ENCODE measurements at places on chromosomes 2 and 18.

DNA sequence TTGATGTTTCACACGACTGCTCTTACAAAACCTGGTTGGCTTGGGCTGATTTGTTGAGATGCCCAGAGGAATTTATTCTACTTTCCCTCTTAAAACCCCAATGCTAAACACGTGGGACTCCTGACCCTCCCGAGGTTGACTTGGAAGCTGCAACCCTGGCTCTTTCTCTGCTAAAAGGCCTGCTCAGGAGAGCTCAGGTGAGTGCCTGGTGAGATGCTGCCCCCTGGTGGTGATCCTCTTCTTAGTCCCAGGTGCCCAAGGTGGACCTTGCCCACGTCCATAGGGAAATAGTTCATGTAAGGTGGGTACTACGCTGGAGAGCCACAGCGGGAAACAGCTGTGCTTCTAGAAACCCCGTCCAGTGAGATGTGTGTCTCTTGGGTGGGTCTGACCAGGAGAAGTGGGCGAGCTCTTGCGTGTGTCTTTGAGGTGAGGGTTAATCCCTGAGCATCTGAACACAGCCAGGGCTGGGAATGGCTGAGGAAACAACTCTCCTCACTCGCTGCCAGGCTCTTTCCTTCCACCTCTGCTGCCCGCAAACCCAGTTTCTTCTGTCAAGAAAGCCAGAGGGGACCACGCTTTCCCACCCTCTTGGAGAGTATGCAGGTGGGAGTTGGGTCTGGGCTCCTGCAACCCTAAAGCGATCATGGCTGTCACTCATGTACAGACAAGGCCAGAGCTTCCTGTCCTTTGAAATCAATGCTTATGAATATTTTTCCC lies 25.5 kb upstream of the PXDN start:
- DNase-seq = peak; percentile 17

- DNase-seq = no peak
Measured at GRCh38 chr2:97999536-97999935, 3.8 kb upstream of the TMEM131 start.

GRCh38 chr2:237352279-237352845 lies 61.6 kb downstream of the COL6A3 start:
- DNase-seq = no peak

DNA sequence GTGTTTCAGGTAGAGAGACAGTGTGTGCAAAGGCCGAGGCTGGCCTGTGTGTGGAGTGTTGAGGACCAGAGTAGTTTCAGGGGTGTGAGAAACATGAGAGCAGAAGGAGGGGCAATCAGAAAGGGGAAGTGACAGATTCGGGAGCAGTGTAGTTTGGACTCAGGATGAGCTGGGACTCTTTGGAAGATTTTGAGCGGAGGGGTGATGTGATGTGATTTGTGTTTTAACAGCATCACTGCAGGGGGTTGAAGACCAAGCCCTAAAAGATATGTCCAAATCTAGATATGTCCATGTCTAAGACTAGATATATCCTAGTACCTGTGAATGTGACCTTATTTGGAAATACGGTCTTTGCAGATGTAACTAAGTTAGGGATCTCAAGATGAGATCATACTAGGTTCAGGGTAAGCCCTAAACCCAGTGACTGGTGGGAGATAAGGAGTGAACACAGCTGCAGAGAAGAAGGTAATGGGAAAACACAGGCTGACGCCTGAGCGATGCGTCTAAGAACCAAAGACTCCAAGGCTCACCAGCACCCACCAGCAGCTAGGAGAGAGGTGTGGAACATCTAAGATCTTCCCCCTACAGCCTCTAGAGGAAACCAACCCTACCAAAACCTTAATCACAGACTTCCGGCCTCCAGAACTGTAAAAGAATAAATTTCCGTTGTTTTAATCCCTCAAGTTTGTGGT lies 38.5 kb upstream of the MYO3B start:
- DNase-seq = no peak

DNA sequence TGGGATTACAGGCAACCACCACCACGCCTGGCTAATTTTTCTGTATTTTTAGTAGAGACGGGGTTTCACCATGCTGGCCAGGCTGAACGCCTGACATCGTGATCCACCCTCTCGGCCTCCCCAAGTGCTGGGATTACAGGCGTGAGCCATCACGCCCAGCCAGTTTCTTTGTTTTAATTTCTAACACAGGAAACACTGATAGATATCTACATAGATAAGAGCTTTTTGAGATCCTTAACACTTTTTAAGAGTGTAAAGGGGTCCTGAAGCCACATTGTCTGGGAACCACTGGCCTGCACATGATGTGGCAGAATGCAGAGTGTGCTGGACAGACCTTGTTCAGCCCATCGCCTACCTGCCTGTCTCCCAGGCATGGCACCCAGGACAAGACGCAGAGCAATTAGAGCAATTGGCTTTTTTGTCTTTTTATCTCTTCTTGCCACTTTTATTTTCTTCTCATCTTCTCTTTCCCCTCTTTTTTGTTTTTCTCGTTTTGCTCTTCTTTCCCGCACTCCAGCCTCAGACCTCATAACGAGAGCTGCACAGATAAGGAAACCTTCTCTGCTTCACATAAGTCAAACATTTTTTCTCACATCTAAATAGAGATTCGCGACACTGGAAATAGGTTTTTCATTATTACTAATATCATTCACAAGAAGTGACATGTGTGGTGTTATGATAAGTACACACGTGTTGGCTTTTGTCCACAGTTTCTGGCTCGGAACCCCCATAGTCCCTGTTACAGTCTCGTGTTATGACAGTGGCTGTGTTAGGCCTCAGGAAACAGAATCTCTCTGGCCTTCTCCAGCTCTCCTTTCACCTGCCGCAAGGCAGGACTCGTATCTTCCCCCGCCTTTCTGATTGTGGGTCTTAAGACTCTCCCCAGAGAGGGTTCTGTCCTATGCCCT lies 25.2 kb upstream of the GPR55 start:
- no peak for DNase-seq

GRCh38 chr2:100990650-100991403 lies 11.3 kb upstream of the RPL31 start:
- no peak for DNase-seq

DNA sequence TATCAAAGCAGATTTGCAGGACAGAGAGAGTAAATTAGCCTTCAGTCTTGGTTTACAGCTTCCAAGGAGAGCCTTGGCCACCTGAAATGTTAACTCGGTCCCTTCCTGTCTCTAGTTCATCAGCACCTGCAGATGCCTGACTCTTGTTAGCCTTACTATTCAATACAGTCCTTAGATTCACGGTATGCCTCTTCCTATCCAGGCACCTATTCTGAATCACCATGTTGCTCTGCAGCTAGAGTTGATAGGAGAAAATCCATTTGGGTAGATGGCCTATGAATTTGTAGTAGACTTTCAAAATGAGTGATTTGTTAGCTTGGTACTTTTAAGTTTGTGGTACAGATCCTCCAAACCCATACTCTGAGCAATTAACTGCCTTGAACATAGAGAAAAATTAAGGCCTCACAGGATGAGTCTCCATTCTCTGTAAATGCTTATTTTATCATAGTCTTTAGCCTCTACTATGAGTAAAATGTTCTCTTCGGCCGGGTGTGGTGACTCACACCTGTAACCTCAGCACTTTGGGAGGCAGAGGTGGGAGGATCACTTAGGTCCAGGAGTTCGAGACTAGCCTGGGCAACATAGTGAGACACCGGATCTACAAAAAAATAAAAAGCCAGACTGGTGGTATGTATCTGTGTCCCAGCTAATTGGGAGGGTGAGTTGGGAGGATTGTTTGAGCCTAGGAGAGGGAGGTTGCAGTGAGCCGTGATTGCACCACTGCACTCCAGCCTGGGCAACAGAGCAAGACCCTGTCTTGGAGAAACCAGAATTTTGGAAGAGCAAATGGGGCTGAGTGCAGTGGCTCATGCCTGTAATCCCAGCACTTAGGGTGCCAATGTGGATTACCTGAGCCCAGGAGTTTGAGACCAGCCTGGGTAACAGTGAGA lies 32.9 kb downstream of the PTCD3 start:
- no peak for DNase-seq

DNA sequence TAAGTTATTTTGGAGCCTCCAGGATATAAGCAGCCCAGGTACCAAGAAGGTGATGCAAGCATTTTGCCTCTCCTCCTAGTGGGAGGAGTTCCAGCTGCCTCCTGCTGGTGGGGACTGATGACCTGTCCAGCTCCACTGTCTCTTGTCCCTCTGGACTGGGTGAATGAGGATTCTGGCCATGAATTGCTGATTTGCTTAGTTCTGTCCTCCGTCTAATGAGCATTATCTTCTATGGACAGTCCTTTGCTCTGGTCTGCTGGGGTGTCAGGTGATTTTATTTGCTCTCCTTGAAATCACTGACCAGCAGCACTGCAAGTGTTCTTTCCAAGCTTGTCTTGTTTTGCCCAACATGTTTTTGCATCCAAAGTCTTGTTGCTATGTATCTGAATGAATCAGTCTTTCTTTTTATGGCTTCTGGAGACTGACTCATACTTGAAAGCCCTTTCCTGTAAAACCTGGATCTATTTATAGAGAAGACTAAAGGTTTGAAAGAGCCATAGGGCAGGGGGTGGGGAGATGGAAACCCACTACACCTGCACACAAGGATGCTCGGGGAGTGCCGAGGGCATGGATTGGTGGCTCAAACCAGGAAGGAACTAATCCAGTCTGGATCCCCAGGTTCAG lies 40.5 kb upstream of the EFHD1 start:
- no peak for DNase-seq

GRCh38 chr18:56575819-56576663 lies 62.4 kb downstream of the TXNL1 start:
- no peak for DNase-seq

DNA sequence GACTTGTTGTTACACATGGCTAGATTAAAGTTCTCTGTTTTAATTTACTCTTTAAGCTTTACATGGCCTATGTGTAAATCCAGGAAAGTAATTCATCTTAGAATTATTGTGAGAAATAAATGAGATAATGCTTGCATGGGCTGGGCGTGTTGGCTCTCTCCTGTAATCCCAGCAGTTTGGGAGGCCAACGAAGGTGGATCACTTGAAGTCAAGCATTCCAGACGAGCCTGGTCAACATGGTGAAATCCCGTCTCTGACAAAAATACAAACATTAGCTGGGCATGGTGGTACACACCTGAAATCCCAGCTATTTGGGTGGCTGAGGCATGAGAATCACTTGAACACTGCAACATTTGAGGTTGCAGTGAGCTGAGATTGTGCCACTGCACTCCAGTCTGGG lies 4.3 kb upstream of the RIF1 start:
- no peak for DNase-seq

- no peak for DNase-seq
Measured at GRCh38 chr18:66761166-66761565, 157.3 kb upstream of the CDH19 start.

DNA sequence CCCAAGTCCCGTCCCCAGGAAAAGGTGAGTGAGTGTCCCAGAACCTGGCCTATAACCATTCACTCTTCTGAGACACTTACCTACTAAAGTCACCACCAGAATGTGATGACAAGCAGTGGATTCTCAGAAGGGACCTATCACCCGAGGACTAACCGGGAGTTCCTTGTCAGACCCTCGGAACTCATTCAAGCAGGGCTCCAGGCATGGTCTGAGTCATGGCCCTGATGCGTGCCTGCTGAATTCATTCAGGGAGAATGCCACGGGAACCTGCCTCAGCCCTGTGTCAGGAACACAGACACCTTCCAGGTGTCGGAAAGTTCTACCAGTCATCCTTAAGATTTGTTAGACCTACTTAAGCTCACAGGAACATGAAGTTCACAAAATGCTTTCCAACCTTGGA lies 29.8 kb downstream of the ALPK2 start:
- no peak for DNase-seq

DNA sequence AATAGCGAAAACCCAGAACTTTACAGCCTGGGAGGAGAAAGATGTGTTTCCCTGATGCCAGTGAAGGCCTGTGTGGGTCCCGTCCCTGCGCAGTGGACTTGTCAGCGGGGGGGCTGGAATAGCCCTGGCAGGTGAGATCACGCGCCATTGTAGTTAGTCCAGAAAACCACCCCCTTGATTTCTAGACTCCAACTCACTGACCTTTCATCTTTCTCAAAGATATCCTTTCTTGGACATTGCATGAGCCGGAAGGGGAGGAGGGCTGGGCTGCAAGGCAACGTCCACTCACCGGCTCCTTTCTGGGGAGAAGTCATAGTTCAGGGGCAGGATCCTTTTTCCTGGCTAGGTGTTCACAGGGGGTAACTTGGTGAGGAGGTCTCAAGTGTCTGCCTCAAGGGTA lies 22.3 kb upstream of the ASAP2 start:
- no peak for DNase-seq

DNA sequence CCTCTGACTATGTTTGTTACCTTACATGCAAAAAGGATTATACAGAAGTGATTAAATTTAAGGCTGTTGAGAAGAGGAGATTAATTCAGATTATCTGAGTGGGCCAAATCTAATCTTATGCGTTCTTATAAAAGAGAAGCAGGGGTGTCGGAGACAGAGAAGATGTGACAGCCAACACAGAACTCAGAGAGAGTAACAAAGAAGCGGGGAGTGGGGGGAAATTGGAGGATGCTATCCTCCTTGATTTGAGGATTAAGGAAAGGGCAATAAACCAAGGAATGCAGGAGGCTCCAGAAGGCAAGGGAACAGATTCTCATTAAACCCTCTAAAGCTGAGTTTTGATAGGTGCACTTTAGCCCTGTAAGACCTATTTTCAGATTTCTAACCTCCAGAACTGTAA lies 291.3 kb upstream of the REG3G start:
- DNase-seq = no peak

GRCh38 chr18:30016179-30016578 lies 1026.4 kb downstream of the DSC3 start:
- DNase-seq = no peak

- DNase-seq = no peak
Measured at GRCh38 chr18:32110005-32110404, 18.3 kb downstream of the RNF138 start.

GRCh38 chr2:219638217-219638947 lies 11.0 kb downstream of the SLC4A3 start:
- DNase-seq = no peak

DNA sequence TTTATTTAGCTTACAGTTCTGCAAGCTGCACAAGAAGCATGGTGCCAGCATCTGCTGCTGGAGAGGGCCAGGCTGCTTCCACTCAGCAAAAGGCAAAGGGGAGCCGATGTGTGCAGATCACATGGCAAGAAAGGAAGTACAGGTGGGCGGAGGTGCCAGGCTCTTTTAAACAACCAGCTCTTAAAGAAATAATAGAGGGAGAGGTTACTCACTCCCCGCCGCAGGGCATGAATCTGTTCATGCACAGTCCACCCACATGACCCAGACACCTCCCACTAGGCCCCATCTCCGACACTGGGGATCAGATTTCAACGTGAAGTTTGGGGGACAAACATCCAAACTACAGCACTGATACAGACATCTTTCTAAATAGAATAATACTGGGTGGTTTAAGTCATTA lies 105.8 kb downstream of the MTCL1 start:
- no peak for DNase-seq

DNA sequence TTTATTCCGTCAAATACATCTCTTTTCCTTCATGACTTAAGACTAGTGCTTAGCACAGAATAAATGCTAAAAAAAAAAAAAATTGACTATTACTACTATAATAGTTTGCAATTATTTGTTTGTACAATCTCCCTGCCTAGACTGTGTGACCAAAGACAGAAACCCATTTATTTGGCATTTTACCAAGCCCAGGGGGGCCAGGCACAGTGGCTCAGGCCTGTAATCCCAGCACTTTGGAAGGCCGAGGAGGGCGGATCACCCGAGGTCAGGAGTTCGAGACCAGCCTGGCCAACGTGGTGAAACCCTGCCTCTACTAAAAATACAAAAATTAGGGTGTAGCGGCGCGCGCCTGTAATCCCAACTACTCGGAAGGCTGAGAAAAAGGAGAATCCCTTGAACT lies 1.4 kb downstream of the ASB3 start:
- no peak for DNase-seq

Measured in stimulated activated CD8-positive, alpha-beta memory T cell treated with anti-CD3 and anti-CD28 coated beads, Interleukin-15, amount 100 ng/mL, for 24 hours (primary cell).